ENCODE measurements at places on chromosomes 12 and 14.
A peak's percentile ranks its signal among the peaks of the same experiment; 100 is the strongest.

DNA sequence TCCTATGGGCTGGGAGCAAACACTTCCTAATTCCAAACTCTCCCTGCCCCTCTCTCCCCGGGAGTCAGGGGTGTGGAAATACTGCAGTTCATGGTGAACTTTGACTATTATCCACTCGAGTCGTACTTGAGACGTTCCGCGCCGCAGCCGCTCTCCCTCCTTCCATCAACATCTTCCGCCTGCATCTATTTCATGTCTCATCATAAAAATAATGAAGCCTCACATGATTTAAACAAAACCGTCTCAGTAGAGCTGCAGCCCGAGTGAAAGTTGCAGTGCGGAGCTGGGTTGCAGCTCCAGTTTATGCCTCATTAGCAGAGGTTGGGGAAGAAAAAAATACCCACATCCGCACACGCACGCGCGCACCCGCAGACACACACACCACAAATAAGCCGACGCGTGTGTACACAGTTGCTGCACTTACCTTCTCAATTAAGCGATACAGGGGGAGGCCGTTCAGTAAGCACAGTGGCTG lies 283 bp downstream of the LMO3 start:
- no peak for DNase-seq

DNA sequence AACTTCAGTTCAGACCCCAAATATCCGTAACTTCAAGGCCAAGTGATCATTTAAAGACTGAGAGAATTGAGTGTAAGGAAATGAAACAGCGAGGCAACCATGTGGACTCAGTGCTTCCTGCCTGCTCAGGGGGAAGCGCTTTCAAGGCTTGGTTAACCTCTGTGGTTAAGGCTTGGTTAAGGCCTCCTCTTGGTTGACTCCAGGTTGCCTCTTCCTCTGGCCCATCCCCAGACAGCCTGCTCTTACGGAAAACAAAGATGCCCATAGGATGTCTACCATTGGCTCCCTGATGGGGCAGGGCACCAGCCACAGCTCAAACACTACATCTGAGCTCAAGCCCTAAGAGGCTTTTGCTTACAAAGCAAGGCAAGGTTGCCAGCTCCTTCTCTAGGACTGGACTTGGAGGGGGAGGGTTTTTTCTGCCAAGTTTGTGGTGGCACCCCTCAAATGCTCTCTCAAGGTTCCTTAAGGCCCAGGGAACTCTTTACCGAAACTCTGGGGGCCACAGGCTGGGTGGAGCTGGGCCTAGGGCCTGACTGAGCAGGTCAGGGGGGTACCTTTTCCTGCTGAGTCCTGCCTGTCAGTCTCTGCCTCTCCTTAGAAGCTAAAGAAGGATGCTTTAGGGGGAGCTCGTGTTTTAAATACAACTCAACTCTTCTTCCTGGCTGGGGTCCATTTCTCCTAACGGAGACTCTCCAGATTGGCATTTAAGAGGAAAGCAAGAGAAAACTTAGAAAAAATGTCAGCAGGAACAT lies 13.7 kb downstream of the COL2A1 start:
- no peak for DNase-seq

DNA sequence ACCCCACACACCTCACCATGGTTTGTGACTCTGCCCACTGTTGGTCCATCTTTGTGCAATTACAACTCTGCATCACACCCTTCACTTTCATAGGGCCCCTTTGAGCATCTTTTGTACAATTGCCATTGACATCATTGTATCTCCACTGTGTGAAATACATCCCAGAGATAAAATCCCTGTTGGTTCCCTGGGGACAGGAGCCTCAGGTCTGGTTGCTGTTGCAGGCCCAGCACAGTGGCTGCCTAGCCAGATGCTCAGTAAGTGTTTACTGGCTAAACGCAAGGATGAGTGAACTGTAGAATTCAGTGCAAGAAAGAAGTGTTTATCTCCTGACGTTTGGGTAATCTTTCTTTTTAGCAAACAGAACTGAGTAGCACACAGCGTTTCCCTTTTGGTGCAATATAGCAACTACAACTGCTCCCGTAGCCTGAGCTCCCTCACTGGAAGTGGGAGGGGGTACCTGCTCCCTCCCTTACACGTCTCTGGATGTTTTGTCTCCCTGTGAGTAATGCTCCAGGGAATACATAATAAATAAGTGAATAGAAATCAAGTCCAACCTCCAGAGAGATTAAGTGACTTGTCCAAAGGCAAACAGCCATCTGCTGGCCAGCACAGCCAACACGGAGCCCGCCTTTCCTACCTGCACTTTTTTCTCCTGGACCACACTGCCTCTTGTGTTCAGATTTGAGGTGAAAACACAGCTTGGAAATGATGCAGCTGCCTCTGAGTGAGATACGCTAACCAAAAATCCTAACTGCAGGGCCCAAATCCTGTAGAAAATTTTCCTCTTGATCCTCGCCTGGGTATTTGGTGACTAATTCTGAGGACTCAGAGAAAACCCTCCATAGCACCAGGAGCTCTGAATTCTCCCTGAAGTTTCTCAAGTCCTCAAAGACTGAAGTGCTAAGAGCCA lies 27.4 kb downstream of the GALNT16 start:
- no peak for DNase-seq

GRCh38 chr14:65731933-65732506 lies 319.5 kb downstream of the FUT8 start:
- no peak for DNase-seq

DNA sequence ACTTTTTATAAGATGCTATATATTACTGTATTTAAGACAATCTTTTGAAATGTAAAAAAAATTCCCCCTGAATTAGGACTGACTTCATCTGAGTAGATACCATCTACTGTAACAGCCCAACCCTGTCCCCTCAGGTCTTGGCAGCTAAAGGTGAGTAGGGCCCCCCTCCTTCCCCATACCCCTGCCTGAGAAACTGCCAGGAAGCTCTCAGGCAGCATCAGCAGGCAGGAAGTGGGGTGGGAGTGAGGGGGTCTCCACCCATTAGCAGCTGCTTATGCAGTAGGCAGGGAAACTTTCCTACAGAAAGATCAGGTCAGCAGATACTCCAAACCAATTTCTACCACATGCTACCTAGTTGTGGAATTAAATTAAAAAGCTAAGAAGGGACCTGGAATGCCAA lies 62.5 kb downstream of the PAX9 start:
- DNase-seq, result no peak

DNA sequence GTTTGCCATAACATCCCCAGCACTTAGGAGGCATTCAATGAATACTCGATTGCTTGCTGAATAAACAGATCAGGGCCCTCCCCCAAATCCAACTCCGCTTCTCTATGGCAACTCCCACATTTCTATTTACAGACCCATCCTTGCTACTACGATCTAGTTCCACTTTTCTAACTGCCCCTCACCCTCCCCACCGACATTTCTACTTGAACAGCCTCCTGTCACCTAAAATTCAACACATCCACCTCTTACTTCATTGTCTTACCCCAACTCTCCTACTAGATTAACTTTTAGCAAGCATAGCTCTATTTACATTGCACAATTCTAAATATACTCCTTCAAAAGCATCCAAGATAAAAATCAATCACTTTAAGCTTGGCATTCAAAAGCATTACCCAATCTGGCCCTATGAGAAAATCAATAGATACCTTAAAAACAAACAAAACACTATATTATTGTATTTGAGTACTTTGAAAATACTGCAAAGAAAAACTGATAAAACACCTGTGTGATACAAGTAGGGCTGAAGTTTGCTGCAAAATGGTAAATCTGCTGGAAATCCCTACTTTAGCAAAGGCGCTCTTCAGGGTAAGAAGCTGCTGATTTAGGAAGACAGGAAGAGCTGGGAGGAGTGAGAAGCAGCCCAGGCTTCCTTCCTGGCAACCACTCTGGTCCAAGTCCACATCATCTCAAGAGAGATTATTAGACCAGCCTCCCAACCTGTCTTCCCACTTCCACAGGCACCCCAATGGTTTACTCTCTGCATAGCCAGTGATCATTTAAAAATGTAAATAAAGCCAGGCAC lies 96.4 kb downstream of the HECTD4 start:
- DNase-seq, result no peak

GRCh38 chr14:41609704-41610183 lies 3.1 kb downstream of the LRFN5 start:
- DNase-seq, result no peak

DNA sequence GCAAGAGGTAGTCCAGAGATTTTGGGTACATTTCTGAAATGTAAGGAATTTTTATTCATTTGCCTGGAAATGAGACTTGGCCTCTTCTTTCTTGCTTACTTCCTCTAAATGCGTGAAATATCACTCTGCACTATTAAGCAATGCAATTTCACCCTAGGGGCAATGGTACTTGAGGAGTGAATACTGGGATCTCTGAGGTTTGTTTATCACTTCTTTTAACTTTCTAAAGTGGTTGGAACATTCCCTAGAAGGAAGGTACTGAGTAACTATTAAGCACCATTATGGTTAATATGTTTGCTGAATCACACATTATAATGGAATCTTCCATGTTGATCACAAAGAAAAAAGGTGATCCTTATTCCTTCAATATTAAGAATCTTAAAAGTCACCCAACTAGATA lies 120.9 kb upstream of the CAND1 start:
- no peak for DNase-seq

GRCh38 chr12:28536088-28536487 lies 345.8 kb downstream of the CCDC91 start:
- no peak for DNase-seq

- DNase-seq, result no peak
Observed at GRCh38 chr12:43011383-43011926, 421.9 kb upstream of the PRICKLE1 start.

DNA sequence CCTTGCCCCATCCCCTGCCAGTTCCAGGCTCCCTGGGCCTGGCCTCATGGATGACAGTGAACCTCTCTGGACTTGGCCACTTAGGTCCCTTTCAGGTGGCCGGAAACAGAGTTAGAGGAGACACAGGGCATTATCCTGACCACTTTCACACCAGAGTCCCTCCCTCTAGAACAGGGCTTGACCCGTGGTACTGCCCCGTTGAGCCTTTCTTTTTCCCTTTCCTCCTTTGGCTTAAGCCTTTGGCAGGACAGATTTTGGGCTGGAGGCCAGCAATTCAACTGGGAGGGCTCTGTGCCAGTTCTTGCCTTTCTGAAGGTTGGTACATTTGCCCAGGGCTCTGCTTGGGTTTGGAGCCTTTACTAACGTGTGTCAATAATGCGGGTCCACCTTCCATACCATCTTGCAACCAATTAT lies 22.8 kb downstream of the TPCN1 start:
- DNase-seq, result no peak

GRCh38 chr14:91063119-91063518 lies 2.7 kb upstream of the RPS6KA5 start:
- DNase-seq, result no peak

DNA sequence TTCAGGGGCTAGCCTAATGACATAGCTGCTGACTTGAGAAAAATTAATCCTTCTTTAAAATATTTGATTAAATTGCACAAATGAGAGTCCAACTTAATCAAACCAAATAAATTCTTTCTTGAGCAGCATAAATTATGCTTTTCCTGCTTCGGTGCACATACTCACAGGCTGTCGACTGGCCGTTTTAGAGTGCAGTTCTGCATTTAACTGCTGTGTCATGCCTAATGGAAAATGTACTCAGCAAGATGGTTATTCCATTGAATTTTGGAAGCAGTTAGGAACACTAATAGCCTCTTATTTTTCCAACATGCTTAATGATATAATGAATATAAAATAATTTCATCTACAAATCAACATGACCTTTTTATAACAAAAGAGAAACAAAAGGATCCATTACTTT lies 266.1 kb upstream of the LRIG3 start:
- no peak for DNase-seq

GRCh38 chr12:126547905-126548304 lies 1482.7 kb downstream of the AACS start:
- DNase-seq, result no peak

GRCh38 chr12:95620171-95620570 lies 68.9 kb upstream of the USP44 start:
- DNase-seq, result no peak

- DNase-seq, result no peak
Observed at GRCh38 chr12:96416033-96416799, 16.0 kb upstream of the CDK17 start.

DNA sequence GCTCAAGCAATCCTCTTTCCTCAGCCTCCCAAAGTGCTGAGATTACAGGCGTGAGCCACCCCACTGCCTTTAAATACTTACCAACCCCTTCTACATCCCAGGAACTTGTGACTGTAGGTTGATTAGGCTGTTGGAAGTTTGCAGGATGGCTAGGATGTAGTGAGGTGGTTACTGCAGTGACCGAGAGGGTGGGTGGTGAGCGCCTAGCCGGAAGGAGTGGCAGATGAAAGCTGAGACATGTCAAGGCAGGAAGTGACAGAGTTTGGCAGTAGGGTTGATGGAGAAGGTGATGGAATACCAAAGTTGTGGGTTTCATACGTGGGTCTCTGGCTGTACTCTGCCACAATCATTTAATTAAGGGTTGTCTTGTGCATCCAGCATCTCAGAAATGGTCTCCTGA lies 13.5 kb downstream of the B4GALNT3 start:
- no peak for DNase-seq

- DNase-seq, result no peak
Observed at GRCh38 chr12:106301611-106302321, 767 bp upstream of the TCP11L2 start.

- DNase-seq, result no peak
Observed at GRCh38 chr12:7899755-7900154, 27.0 kb upstream of the SLC2A14 start.

- DNase-seq, result peak; percentile 38
Observed at GRCh38 chr14:74620497-74620921, 8.5 kb upstream of the LTBP2 start.

GRCh38 chr12:30019366-30020140 lies 235.8 kb upstream of the TMTC1 start:
- no peak for DNase-seq

DNA sequence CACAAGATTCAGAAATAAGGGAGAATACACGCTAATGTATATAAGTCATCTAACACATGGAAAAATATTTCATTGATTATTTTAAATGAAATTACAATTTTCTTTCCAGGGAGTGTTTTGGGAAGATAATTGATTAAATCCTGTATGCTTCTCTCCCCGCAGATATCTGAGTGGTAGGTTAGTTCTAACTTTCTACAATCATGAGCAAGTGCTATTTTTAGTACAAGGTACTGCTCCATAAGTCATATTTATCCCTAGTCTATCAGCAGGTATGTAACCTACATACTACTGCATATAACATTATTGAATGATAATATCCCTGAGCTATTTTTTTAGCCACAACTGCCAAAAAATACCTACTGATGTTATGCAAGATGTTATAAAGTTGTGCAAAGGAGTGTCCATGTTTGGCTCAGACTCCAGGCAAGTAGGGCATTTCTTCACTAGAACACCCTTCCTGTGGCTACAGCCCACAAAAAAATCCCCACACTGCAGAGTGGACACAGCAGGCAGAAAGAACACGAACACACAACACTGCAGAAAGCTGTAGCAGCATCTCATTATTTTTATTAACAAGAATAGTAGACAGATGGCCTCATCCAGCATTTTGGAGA lies 87.0 kb downstream of the SEC23A start:
- no peak for DNase-seq

- DNase-seq, result no peak
Observed at GRCh38 chr14:94458558-94459205, 6.1 kb upstream of the SERPINA11 start.
